ENCODE measurements at places on chromosomes 1 and 21.

DNA sequence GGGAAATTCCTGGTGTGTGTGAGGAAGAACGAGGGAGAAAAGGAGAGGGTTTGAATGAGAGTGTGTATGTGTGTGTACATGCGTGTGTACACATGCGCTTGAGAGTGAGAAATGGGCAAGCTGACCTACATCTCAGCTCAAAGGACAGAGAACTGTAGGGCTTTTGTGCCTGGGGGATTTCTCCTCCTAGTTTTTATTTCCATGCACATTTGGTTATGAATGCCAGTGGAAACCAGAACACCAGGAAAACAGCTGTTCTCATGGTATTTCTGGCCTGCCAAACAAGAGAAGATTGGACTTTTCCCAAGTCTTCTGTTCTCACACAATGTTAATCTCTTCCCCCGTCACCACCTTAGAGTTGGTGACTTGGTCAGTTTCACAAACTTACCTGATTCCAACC lies 45.2 kb downstream of the SLC44A3 start:
- DNase-seq, result no peak

- DNase-seq, result no peak
Measured at GRCh38 chr1:189323091-189323490, 1154.6 kb downstream of the BRINP3 start.

GRCh38 chr1:173749137-173749536 lies 34.4 kb downstream of the KLHL20 start:
- DNase-seq, result no peak

DNA sequence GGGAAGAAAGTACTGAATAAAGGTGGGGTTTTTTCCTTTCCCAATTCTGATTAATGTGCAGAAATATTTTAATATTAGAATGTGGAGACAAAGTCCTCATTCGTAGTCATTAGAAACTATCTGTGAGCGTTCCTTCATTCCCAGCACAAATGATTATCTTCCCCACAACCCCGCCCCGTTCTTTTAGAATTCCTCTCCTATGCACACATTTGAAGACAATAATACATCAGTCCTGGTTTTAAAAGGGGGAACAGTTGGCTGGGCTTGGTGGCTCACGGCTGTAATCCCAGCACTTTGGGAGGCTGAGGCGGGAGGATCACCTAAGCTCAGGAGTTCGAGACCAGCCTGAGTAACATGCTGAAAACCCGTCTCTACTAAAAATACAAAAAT lies 876 bp downstream of the ALDH9A1 start:
- DNase-seq, result no peak

GRCh38 chr1:43434256-43434655 lies 19.5 kb downstream of the HYI start:
- DNase-seq, result no peak

- no peak for DNase-seq
Measured at GRCh38 chr1:27536010-27536757, 46.2 kb upstream of the WASF2 start.

GRCh38 chr1:15123925-15124324 lies 29.6 kb upstream of the TMEM51 start:
- DNase-seq, result no peak

- DNase-seq, result no peak
Measured at GRCh38 chr1:34870395-34870794, 10.8 kb upstream of the SMIM12 start.

- DNase-seq, result no peak
Measured at GRCh38 chr1:84442256-84442655, 36.8 kb upstream of the RPF1 start.

DNA sequence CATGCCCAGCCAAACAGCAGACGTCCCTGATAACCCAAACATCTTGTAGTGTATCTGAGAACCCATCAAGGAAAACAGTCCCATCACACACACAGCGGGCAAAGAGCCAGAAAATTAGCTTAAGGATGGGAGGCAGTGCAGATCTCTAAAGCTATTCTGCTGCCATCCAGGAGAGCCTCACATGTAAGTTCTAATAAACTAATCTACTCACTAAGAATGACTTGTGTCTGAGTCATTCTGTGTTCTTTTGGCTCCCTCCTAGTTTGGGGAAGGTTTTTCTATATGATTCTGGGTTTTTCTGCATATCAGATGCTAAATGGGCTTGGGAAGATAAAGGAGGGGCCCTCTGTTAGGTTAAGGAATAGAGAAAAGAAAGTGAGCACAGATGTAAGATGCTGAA lies 162.8 kb downstream of the HUNK start:
- DNase-seq, result no peak

DNA sequence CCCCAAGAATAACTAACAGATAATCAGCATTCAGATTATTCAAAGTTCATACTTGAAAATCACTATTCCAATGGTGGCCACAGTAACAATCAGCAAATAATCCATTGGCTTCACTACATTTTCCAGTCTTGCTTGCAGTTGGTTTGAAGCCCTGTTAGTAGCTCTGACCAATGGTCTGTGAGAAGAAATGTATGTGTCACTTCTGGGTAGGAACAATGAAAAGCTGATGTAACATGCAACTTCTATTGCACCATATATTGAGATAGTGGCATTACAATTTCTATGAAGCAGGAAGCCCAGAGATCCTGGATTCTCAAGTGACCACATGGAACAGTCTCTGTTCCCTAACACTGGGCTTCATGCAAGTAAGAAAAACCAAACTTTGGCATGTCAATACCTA lies 250.9 kb upstream of the DAB1 start:
- no peak for DNase-seq

GRCh38 chr1:77977989-77978292 lies 931 bp downstream of the FUBP1 start:
- no peak for DNase-seq

GRCh38 chr1:215682232-215682631 lies 115.1 kb downstream of the KCTD3 start:
- DNase-seq, result no peak

GRCh38 chr1:1536019-1536937 lies 4.1 kb downstream of the TMEM240 start:
- no peak for DNase-seq

GRCh38 chr1:110873856-110874255 lies 908 bp downstream of the CD53 start:
- DNase-seq, result no peak

DNA sequence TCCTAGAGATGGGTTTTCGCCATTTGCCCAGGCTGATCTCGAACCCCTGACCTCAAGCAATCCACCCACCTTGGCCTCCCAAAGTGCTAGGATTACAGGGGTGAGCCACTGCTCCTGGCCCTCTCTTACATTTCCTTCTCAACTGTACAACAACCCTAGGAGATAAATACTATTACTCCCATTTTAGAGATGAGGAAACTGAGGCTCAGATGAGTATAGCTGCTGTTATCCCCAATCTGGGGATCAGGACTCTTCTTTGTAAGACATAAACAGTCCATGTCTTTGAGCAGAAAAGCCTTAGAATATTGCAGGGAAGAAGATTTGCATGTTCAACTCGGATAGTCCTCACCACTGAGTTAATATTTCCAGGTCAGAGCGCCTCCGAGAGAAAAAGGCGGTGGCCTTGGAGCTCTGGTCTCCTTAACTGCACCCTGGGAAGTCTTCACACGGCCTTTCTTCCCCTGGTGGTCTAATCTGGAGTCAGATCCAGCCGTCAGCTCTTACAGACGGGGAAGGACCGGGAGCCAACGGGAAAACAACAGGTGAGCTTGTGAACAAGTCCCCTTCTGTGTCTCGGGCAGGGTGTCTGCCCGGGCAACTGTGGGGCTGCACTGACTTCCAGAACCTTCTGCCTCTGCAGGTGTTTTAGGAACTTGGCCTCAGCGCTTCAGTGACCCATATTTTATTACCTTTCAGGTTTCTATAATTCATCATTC lies 5.9 kb upstream of the OLIG1 start:
- DNase-seq, result no peak

DNA sequence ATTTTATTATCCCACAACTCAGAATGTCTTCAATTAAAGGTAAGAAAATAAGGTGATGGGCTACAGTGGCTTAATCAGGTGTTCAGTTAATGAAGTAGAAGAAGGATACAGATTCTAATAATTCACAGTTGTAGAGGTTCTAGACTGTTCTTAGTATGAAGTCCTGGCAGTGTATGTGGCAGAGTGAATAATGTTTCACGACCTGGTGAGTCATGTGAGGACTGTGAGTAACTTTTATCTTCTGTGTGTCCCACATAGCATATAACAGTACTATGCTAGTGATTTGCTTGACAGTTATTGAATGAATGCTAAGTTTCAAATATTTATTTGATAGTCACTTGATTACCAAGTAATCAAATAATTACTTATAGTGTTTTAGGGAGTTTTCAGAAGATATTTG lies 20.0 kb downstream of the SLC16A4 start:
- peak; percentile 29 for DNase-seq

- peak; percentile 88 for DNase-seq
Measured at GRCh38 chr1:21255284-21255942, 34.9 kb downstream of the ECE1 start.

- DNase-seq, result no peak
Measured at GRCh38 chr1:168218658-168219057, 7.1 kb upstream of the SFT2D2 start.

GRCh38 chr1:20229171-20229570 lies 42.9 kb upstream of the PLA2G2C start:
- DNase-seq, result no peak

GRCh38 chr21:45523411-45524101 lies 18.7 kb downstream of the SLC19A1 start:
- no peak for DNase-seq

GRCh38 chr21:31959881-31960280 lies 87.1 kb downstream of the HUNK start:
- no peak for DNase-seq

- DNase-seq, result peak; percentile 12
Measured at GRCh38 chr1:168135921-168136708, 615 bp downstream of the GPR161 start.

DNA sequence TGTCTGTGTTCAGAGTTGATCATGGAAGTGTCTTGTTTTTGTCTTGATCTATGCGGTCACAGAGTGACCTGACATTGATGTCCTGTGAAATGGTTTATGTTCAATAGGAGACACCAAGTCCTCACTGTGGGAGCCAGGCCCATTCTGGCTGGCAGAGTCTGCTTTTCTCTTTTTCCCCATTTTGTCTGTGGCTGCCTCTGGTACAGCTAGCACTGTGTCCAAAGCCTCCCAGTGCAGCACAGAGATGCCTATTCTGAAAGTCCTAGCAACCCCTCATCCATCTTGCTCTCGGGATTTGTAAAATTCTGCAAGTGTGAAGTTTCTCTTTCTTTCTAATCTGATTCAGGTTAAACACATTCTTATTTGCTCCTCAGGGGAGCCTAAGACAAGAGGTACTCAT lies 14.3 kb downstream of the TNN start:
- DNase-seq, result no peak

- DNase-seq, result no peak
Measured at GRCh38 chr1:108610073-108610472, 50.2 kb downstream of the EEIG2 start.

DNA sequence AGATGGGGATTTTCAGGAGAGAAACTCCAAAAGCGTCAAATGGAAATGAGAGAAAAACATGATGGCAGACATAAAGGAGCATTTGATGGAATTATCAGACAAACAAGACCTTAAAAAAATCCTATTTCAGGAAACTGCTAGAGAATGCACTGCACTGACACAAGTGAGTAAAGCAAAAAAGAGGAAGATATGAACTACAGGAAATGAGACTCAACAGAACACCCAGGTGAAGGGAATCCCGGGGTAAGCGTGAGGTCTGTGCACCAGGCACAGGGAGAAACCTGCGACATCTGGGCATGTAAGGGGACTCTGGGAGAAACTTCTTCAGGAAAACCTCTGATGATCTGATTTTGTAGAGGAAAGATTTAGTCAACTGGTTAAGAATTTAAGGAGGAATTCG lies 2.8 kb downstream of the TARBP1 start:
- DNase-seq, result no peak

DNA sequence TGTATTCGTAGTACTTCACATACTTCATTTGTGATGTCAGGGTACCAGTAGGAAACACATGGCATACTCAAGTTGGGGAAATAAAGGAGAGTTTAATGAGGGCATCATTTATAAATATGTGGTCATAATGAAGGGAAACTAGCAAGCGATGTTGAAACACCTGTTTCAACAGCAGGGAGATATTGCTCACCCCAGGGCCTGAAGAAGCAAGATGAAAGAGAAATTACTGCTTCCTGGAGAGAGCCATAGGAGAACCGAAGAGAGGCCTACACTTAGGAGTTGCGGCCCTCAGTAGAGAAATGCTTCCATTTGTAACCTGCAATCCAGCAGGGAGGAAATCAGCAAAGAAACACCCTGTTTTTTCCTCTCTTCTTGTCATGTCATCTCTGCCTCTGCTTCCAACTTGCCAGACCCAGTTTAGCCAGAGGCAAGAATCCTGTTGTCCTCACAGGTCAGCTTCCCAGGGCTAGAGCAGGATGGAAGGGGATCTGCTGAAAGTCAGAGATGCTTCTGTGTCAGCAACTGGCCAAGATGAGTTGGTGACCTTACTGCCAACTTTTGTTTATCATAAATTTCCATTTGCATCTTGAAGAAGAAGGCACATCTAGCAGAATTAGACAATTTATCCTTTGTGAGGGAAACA lies 67.6 kb upstream of the TSPAN2 start:
- no peak for DNase-seq

GRCh38 chr1:209076688-209077087 lies 506.8 kb upstream of the CAMK1G start:
- no peak for DNase-seq

GRCh38 chr1:182888736-182889531 lies 49.8 kb downstream of the DHX9 start:
- no peak for DNase-seq

- no peak for DNase-seq
Measured at GRCh38 chr1:28646040-28646439, 2.4 kb upstream of the RNU11 start.

DNA sequence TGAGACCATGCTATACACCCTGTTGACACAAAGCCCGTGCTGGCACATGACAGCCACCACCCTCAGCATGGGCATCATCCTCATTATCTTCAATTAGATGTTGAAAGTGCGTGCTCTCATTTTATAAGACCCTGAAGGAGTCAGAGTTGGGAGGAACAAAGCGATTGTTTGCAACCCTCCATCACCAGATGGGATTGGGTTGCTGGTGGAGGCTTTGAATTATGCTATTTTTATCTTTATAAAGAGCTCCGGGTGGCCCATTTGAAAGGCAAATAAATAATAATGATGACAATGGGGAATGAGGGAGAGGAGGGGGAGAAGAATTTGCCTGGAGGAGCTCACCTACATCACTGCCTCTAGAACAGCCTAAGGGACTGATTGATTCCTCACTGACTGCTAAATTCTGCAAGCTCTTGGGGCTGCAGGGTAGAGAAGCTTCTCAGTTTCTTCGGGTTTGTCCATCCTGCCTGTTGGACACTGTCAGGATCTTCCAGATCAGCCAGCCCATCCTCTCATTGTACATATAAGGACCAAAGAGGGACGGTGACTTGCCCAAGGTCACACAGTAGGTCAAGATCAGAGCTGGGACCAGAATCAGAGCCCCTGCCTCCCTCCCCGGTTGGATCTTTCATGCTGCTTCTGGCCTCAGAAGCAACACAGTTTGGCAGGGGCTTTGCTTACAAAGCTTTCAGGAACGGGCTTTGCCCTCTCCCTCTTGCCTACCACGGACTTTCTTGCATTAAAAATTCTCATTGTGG lies 130.9 kb upstream of the ZBTB40 start:
- DNase-seq, result no peak

GRCh38 chr1:108719656-108720435 lies 7.1 kb downstream of the FNDC7 start:
- no peak for DNase-seq
